ENCODE measurements at places on chromosomes 13 and 19.
A peak's percentile ranks its signal among the peaks of the same experiment; 100 is the strongest.

DNA sequence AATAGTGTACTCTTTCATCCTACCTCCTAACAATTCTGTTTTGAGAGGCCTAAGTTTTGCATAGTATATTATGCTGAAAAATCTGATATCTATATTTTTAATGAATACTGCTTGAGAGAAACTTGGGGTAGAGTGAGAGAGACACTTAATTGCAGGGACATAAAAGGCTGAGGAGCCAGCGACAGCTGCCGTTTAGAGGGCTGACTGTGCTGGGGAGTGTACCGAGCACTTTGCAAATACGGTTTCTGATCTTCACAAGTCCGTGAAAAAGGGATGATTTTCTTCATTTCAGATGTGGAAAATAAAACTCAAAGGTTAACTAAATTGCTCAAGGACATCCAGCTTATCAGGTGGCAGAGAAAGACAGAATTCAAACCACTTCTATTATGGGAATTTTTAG, 97.4 kb downstream of the CAB39L start:
- DNase-seq, result no peak

DNA sequence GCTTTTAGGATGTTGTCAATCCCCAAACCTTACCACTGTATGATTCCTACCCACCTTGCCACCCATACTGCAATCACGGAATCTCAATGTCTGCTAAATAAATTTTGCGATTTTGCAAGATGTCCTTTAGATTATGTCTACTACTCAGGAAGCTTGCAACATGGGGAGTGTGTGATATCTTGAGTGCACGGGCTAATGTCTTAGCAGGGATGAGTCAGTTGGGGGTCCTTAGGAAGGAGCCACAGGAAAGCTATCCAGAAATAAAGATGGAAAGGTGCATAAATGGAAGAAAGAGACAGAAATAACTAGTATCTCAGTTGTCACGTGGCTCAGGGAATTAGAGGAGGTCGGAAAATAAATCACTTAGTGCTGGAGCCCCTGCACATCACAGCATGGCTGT, 77.1 kb downstream of the NALCN start:
- no peak for DNase-seq

DNA sequence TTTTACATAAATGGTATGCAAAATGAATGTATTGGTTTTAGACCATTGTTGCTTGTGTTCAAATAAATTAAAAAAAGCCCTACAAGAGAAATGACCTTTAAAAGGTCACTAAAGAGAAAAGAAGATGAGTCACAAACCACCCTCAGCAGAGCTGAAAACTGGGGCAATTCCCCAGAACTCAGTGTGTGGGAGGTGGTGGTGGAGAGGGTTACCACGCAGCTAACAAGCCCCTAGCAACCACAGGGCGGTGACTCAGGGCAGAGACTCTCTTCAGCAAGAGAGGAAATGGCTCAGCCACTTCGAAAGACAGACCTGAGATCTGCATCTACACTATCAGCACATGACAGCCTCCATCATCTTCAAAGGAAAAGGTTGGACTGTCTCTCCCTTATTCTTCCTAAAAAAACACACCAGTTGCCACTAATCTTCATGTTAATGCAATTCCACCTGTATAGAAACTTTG, 29.4 kb upstream of the NDFIP2 start:
- DNase-seq, result peak; percentile 79

DNA sequence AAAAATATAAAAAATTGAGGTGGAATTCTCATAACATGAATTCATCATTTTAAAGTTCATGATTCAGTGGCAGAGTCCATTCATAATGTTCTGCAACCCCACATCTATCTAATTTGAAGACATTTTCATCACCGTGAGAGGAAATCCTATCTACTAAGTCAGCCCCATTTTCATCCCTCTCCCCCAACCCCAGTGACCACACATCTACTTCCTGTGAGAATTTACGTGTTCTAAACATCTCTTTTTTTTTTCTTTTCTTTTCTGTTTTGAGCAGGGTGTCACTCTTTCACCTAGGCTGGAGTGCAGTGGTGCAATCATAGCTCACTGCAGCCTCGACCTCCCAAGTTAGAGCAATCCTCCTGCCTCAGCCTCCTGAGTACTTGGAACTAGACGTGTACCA, 17.5 kb downstream of the ATCAY start:
- no peak for DNase-seq

GRCh38 chr19:4583961-4584669, 24.6 kb upstream of the SEMA6B start:
- no peak for DNase-seq

- DNase-seq, result no peak
These were observed 7.8 kb upstream of the MKNK2 start for GRCh38 chr19:2058570-2059421.

DNA sequence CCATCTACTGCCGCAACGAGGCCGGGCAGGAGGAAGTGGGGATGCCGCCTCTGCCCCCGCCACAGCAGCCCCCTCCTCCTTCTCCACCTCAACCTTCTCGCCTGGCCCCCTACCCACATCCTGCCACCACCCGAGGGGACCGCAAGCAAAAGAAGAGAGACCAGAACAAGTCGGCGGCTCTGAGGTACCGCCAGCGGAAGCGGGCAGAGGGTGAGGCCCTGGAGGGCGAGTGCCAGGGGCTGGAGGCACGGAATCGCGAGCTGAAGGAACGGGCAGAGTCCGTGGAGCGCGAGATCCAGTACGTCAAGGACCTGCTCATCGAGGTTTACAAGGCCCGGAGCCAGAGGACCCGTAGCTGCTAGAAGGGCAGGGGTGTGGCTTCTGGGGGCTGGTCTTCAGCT, 3.4 kb upstream of the NUP62 start:
- no peak for DNase-seq

- no peak for DNase-seq
These were observed 157.4 kb downstream of the EFNB2 start for GRCh38 chr13:106377931-106378662.

- DNase-seq, result no peak
These were observed 6.3 kb downstream of the TM9SF2 start for GRCh38 chr13:99507551-99507950.

DNA sequence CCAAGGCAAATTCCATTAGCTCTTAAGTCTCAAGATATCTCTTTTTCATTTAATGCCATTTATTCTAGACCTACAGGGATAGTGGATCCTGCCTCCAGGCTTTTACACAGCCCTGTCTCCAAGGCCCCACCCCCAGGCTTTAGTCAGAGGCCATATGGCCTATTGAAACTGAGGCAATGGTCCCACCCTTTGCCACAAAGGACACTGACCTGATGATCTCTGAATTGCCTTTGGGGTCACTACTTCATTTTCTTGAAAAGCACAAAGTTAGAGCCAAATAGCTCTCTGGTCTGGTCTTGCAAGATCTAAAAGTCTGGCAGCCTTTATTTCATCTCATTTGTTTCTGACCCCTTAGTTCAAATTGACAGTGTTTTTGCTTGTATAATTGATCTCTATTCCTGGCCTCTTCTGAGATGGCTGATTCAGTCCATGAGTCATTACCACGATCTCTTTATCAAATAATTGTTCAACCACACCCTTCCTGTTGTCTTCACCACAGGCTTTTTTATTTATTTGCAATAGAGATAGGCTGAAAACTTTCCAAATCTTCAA, 209.8 kb downstream of the FGF14 start:
- DNase-seq, result no peak

DNA sequence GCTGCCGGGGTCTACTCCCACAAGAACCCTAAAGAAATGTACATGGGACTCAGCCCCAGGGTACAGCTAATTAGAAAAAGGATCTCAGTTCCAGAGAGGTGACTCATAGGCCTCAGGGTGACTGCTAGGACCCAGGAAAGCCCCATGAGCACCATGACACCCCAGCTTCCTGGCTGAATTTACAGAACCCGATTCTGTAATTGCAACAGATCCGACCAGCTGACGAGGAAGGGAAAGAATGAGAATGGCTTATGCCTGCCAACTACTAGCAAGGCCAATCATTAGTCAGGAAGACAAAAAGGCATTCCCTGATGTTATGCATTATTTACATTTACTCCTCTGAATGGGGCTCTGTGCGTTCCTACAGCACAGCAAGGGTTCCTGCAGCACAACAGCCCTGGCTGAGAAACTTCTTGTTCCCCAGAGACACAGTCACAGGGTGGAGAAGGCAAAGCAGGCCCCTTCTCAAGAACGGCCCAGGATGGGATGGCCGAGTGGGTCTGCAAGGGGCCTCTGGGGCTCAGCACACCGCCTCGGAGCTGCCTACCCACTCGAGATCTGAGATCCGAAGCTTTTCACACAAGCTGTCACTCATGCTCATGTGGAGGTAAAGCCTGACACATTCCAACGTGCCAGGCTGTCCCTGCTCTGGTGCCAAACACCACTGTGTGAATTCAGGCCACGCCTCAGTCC, 27.2 kb downstream of the PBX4 start:
- DNase-seq, result peak; percentile 21
